ENCODE measurements at places on chromosomes 1 and 21.
A peak's percentile ranks its signal among the peaks of the same experiment; 100 is the strongest.

- no peak for DNase-seq
Observed at GRCh38 chr1:12296016-12296415, 66.2 kb downstream of the VPS13D start.

DNA sequence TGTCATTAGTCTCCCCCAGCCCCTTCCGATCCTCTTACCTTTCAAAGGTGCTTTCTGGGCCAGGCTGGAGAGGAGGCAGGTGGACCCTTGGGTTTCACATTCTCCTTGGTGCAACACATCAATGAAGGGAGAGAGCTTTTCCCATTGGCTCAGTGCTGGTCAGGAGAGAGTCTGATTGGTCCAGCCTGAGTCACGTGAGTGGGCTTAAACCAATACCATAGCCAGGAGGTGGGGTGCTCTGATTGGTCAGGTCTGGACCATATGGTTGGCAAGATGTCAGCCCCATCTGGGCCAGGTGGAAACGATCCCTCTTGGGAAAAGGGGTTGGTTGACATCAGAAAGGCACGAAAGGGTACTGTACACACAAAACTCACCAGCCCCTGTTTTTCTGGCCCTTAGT lies 44.8 kb upstream of the ABCG1 start:
- DNase-seq, result no peak

GRCh38 chr1:225945564-225945963 lies 4.5 kb upstream of the LEFTY2 start:
- no peak for DNase-seq

GRCh38 chr1:46528297-46528955 lies 23.0 kb downstream of the KNCN start:
- DNase-seq, result no peak

- no peak for DNase-seq
Observed at GRCh38 chr21:26227130-26227529, 56.6 kb upstream of the APP start.

GRCh38 chr1:37845049-37845646 lies 14.2 kb downstream of the MTF1 start:
- DNase-seq, result no peak

DNA sequence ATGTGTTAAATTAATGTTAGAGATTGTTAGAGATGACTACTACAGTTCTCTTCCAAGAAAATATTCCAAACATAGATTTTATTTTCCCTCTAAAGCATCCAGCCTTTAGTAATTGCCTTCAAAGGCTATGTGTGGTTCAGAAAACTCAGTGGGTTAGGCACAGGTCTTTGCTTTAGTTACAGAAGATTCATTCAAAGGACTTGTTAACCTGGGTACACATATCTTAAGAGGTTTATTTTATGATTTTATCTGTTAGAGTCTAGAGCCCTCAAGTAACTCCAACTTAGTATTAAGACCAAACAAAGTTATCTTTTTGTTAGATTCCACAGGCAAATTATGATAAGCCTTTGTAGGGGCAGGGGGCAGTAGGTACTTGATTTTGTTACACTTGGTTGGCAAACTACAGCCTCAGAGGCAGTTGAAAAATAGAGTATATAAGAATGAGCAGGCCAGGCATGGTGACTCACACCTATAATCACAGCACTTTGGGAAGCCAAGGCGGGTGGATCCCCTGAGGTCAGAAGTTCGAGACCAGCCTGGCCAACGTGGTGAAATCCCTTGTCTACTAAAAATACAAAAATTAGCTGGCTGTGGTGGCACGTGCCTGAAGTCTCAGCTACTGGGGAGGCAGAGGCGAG lies 37.9 kb downstream of the CXADR start:
- no peak for DNase-seq

- no peak for DNase-seq
Observed at GRCh38 chr1:26372039-26372438, 511 bp downstream of the ZNF683 start.

- no peak for DNase-seq
Observed at GRCh38 chr1:218436997-218437396, 91.9 kb downstream of the TGFB2 start.

DNA sequence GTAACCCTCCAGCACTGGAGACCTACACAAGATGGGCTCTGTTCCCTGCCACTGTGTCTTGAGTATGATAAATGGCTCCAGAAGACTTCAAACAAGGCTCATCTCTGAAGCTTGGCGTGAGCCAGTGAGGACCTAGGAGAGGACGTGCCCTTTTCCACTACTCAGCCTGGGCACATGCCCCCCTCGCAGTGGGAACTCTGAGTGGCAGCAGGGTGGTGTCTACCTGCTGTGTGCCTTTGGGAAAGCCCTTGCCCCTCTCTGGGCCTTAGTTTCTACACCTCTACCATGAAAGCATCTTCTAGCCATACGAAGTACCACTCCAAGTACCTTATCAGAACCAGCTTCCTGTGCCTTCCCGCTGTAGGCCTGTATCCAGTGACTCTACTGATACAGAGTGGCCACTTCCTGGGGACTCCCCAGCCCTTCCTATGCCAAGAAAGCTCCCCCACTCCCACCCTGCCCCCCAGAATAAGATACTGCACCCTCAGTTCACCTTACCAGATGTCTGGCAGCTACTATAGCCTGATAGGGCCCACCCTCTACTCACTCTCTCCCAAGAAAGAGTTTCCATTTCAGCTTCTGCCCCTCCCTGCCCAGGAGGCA lies 3.1 kb upstream of the MOB3C start:
- no peak for DNase-seq

- no peak for DNase-seq
Observed at GRCh38 chr21:18274370-18274769, 29.7 kb downstream of the CHODL start.

DNA sequence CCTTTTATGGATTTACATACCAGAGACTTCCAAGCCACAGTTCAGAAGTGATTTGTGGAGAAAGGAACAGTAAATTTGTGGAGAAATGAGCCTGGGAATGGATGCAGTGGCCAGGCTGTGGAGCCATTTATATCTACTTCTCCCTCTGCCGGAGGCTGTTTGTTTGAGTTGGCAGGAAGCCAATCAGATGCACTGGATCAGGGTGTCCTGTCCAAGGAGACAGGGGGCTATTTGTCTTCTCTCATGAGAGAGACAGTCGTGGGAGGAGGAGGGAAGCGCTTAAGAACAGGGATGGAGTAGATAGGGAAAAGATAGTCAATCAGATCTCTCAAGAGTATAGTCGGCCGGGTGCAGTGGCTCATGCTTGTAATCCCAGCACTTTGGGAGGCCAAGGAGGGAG lies 2.8 kb upstream of the HAPLN2 start:
- peak; percentile 35 for DNase-seq

- DNase-seq, result no peak
Observed at GRCh38 chr1:233459968-233460367, 132.4 kb downstream of the MAP3K21 start.

GRCh38 chr1:188462837-188463236 lies 1634.1 kb downstream of the PLA2G4A start:
- DNase-seq, result no peak

DNA sequence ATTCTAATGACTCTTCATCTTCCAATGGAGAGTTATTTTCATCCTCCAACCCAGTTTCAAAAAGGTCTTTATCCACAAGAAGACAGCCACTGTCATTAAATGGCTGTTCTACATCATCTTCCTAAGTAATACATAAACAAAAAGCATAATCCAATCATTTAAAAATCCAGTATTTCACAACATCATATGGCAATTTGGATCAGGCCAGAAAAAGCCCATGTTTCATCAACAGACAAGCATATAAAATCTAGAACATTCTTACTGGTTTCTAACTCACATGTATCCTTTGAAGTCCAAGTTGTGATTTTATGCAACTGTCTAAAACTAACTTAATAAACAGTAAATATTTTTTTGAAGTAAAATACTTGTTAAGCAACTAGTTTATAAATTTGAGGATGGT lies 6.6 kb downstream of the CLSPN start:
- no peak for DNase-seq

DNA sequence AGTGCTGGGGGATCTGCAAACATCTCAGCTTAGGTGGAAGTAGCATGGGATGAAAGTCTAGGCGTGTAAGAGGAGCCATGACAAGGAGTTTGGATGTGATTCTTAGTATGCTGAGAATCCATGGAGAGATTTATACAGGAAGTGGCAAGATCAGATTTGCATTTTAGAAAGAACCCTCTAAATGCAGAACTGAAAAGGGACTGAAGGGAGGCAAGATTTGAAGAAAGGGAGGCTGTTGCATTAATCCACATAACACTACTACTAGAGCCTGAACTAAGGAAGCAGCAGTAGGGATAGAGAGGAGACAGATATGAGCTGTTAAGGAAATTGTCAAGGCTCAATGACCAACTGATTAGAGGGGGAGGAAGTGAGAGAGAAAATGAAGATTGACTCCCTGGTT lies 9.8 kb downstream of the C1orf74 start:
- no peak for DNase-seq

GRCh38 chr1:34363447-34363846 lies 186.7 kb downstream of the C1orf94 start:
- DNase-seq, result no peak

GRCh38 chr1:201136355-201137023 lies 9.5 kb upstream of the ASCL5 start:
- no peak for DNase-seq

- DNase-seq, result no peak
Observed at GRCh38 chr1:11078631-11079030, 18.8 kb upstream of the SRM start.

DNA sequence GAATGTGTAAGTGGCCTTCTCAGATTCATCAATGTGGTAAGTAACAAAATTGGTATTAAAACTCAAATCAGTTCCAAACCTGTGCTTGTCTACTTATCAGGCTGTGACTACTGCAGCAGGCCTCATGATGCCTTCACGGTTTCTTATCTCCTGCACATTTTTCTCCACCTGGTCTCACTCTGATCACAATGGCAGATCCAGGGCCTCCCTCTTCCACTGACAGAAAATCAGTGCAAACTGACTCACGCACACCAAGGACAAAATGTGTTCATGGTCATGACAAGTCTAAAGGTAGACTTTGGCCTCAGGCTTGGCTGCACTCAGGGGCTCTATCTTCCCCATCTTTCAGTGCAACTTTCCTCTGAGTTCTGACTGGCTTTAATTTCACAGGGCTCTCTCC lies 56.7 kb upstream of the ATP1A1 start:
- no peak for DNase-seq

DNA sequence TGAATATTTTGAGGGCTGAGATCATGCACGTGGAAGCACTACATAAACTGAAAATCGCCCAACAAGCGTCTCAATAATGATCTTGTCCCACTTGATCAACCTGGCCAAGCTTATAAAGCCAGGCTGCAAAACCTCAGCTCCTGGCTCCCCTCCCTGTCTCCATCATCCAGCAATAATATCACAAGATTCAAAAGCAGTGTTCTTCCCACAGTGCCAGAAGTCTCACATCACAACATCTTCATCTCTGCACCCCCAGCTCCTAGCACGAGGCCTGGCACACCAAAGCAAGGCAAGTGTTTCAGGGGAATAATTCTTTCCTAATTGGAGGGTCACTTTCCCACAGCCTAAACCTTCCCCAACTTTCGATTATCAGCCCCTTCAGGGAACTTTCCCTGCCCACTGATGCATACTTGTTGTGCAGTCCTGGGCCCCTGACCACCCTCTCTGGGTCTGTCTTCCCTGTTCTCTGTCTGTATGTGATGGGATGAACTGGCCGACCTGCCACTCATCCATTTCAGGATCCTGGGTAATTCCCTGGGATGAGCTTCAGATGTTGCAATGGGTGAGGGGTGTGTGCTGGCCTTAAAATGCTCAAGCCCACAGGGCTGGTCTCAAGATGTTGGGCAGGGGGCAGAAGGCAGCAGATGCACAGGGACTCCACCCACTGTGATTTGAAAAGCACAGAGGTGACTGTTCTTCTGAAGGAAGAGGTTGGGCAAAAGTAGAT lies 129.0 kb downstream of the DMRTB1 start:
- DNase-seq, result no peak

DNA sequence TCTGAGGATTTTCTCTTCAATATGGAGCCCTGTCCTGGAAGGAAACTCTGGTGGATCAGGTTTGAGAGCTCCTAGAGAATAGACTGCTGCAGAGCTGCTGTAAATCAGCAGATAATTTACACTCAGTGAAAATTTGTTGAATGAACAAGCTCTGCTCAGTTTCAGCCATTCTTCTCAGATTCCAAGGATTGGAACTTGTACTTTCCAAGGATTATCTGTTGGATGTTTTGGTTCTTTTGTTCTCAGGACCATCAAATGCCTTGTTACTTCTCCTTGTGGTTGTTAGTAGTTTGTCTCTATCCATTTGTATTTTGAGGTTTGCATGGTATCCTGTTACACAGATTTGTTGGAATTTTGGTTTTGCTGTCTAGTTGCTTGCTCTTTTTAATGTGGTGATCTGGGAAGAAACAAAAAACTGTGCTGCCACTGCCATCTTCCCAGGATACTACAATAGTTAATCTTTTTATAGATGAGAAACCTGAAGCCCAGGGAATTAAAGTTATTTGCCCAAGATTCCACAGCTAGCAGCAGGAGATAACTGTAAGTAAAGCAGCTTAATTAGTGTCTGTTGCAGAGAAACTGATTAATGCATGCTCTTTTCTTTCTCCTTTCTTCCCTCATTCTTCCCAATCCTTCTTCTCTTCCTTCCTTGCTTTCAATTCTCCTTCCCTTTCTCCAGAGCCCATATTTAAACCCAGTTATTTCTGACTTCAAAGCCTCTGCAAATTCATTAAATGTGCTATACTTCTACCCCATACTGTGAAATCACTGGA lies 21.7 kb upstream of the KIFAP3 start:
- no peak for DNase-seq

GRCh38 chr1:216778737-216779136 lies 55.5 kb upstream of the ESRRG start:
- DNase-seq, result no peak

DNA sequence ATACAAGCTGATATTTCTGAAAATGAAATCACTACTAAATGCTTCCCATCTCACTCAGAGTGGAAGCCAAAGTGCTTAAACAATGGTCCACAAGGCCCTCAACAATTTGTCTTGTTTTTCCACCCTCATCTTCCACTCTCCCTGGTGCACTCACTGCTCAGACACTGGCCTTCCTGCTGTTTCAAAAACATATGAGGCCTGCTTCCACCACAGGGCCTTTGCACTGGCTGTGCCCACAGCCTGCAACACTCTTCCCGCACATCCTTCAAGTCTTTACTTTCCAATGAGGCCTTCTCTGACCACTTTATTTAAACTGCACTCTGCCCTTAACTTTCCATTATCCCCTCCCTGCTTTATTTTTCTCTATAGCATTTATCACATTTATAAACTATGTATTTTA lies 53.8 kb downstream of the SYNJ1 start:
- DNase-seq, result no peak

- DNase-seq, result no peak
Observed at GRCh38 chr21:31618696-31619430, 40.6 kb upstream of the SOD1 start.

GRCh38 chr1:14952626-14953314 lies 200.8 kb upstream of the TMEM51 start:
- DNase-seq, result no peak

DNA sequence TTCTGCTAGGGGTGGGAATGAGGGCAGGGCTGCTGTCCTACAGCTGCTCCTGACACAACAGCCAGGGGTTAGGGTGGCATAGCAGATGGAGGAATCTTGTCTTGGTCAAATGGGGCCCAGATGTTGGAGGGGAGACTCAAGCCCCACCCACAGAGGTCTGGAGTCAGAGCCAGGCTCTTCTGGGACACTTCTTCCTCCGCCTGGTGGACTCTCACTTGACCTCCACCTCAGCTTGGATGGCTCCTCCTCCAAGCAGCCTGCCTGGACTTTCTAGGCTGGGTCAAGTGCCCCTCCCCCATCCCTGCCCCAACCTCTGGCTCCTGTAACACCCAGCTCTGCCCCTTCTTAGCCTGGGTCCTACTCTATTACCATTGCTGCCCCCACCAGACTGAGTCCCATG lies 35.5 kb downstream of the EPHA2 start:
- no peak for DNase-seq
